ENCODE measurements at places on chromosomes 1 and 21.

GRCh38 chr1:172906778-172907592 is 143.8 kb downstream of the TNFSF18 start:
- no peak for DNase-seq

DNA sequence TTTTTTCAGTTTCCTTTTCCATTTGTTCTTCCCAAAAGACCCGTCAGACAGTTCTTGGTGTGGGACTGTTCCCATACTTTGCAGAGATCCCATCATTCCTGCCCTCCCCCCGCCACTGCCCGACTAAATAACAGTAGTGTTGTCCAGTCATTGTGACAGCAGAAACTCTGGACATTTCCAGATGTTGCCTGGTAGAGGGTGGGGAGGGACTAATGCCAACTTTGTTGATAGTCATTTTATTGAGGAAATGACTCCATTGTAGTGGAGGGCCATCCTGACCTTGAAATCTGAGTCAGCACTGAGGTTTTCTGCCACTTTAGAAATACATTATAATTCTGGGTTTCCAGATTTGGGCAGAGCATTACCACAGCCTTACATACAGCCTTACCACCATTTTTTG is 85.4 kb downstream of the CEP350 start:
- DNase-seq: no peak

- DNase-seq: no peak
These were observed 59.4 kb upstream of the SERBP1 start for GRCh38 chr1:67489643-67490042.

DNA sequence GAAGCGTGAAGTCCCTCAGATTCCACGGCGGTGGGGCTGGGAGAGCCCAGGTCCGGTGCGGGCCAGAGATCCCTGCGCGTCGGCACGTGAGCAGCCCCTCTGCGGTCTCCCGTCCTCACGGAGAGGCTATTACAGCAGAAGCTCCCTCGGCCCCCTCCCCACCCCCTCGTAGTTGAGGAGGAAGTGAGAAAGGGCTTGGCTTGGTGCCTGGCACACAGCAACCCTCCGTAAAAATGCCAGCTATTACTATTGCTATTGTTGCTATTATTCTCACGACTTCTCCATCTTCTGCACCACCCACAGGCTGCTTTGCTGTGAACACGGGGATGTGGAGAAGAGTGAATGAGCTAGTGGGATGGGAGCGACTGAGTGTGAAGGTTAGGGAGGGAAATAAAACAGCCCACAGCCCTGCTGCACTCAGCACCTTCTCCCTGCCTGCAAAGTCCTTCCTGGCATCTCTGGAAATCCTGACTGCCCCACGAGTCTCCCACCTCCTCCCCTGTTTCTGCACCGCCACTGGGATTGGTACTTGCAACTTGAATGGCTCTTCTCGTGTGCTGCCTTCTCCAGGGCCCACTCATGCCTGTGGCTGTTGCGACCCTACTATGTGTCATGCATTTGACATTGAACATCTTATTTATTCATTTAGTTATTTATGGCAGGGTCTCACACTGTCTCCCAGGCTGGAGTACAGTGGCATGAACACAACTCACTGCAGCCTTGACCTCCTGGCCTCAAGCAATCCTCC is 26.6 kb downstream of the ZBTB18 start:
- no peak for DNase-seq

GRCh38 chr1:5478961-5479360 is 513.3 kb downstream of the NPHP4 start:
- no peak for DNase-seq

- DNase-seq: no peak
These were observed 271.6 kb downstream of the TRABD2B start for GRCh38 chr1:47725511-47725991.

GRCh38 chr1:38261574-38261973 is 215.0 kb upstream of the POU3F1 start:
- DNase-seq: no peak

DNA sequence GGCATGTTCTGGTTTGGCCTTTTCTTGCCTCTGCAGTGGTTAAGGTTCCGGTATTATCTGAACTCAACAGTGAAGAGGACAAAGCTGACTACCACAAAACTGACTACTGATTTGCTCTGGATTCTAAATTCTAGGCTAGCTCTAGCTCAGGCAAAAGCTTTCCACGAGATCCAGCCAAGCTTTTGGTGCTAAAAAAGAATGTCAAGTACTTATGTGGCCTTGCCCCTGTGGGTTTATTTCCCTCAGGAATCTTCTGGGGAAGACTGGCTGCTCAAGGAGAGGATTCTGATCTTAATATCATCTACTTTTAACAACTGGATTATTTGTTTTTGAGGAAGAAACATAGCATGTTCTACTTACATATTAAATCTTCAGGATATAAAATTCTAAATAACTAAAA is 26.1 kb upstream of the MTMR11 start:
- DNase-seq: no peak

DNA sequence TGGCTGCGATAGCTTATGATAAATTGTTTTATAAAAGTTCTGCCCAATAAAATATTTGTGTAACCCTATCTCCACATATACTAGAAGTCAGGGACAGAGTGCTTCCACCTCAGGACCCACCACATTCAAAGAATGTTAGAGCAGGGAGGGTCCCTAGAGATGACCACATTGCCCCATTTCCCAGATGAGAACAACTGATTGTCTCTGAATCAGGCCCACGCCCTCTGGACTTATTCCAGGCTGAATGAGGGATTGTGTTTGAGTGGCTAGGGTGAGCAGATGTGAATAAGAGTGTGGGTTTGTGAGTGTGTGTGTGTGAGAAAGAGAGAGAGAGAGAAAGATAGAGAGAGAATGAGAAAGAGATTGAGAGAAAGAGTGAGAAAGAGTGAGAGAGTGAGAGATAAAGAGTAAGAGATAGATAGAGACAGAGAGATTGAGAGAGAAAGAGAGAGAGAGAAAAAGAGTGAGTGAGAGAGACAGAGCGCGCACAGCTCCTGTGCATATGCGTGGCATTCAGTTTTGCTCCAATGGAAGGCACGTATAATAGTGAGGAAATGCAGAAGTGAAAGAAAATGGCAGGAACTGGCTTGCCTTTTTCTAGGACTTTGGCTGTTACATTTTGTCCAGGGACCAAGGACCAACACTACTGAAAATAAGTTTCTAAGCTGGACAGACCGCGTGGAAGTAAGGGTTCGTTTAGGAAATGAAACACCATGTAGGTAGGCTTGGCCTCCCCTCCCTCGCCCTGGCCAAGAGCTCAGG is 94.1 kb downstream of the ABCA4 start:
- no peak for DNase-seq

DNA sequence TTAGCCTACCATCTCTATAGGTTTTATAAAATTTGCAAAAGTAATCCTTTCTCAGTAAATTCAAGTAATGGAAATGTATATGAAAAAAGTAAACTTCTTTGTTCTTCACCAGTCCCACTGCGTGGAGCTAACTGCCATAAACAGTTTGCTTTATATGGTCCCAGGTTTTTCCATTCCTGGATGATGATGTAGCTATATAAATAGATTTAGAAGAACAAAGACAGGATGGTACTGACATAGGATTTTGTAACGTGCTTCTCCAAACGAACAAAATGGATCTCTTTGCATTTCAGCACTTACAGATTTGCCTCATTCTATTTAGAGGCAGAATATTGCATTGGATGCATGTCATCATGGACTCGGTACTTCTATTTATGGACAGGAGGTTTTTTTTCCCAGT is 57.3 kb downstream of the SMYD2 start:
- no peak for DNase-seq

- no peak for DNase-seq
These were observed 27.5 kb upstream of the SLC44A3 start for GRCh38 chr1:94792473-94793295.

DNA sequence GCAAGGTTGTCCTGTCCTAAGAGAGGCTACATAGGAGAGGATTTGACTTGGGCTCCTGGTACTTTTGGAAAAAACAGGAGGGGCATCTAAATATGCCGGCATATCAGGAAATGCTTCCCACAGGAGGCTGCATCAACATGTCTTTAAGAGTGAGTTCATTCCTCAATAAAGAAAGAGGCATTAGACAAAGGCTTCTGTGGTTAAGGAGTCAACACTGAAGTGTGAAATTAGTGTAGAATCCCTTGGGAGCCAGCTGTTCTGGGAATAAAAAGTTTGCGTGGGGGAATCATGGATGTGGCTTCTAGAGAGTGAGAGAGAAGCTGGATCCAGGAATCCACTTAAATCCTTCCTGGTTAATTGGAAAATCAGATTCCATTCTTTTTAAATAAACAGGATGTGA is 69.5 kb downstream of the DNM3 start:
- no peak for DNase-seq

- no peak for DNase-seq
These were observed 10.9 kb upstream of the BATF3 start for GRCh38 chr1:212710566-212710965.

GRCh38 chr1:208149776-208150514 is 94.2 kb downstream of the PLXNA2 start:
- no peak for DNase-seq

- DNase-seq: no peak
These were observed 72.9 kb upstream of the CDC42BPA start for GRCh38 chr1:227391211-227391610.

DNA sequence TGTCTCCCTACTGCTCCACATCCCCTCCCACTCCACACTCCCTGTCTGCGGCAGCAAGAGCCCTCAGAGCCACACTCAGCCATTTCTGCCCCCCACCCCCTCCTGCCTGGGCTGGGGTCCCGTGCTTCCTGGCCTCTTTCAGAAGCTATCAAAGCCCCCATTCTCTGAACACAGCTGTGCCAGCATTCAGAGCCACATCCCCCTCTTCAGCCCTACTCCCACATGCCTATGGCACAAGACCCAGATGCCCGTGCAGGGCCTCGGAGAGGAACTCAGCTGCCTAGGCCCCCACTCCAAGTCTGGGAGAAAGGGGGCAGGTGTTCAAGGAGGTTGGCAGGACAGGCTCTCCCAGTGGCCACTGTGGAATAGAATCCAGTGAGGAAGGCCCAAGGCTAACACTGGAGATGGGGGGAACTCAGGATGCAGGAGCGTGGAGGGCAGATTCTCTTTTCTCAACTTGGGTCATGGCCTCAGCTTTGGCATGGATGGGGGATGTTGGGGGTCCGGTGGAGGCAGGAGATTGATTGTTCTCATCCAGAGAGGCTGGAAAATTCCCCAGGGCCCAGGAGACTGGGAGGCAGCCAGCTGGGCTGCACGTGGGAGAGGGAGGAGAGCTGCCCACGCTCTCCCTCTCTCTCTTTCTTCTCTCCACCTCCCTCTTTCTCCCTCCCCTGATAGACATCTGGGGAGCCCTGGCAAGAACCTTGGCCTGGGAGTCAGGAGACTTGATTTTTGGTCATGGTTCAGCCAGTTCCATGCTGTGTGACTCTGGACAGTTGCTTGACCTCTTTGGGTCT is 3.5 kb upstream of the BCAN start:
- DNase-seq: no peak

- DNase-seq: no peak
These were observed 11.2 kb downstream of the KIAA1614 start for GRCh38 chr1:180923887-180924286.

- no peak for DNase-seq
These were observed 61.4 kb upstream of the PAX7 start for GRCh38 chr1:18569251-18569650.

- DNase-seq: no peak
These were observed 1.7 kb upstream of the GFI1 start for GRCh38 chr1:92488416-92488815.

DNA sequence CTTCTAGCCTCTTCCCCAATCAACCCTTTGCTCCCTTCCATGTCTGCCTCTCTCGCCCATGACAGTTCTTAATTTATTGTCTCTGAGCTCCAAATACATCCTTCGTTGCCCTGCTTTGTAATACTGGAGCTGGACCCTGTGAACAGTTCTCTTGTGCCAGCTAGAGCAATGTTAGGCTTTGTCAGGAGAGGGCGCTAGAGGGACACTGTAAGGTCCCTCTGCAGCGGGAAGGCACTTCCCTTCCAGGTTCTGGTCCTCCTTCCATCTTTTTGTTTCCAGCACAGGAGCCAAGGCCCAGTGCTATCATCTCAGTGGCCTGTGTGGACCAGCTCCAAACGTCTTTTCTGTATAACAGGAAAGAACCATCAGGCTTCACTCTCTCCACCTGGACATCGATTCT is 95.9 kb downstream of the PTPRU start:
- DNase-seq: no peak

- DNase-seq: no peak
These were observed 91.7 kb downstream of the LIPI start for GRCh38 chr21:14119038-14119437.

GRCh38 chr1:150799089-150799488 is 9.0 kb downstream of the CTSK start:
- no peak for DNase-seq

DNA sequence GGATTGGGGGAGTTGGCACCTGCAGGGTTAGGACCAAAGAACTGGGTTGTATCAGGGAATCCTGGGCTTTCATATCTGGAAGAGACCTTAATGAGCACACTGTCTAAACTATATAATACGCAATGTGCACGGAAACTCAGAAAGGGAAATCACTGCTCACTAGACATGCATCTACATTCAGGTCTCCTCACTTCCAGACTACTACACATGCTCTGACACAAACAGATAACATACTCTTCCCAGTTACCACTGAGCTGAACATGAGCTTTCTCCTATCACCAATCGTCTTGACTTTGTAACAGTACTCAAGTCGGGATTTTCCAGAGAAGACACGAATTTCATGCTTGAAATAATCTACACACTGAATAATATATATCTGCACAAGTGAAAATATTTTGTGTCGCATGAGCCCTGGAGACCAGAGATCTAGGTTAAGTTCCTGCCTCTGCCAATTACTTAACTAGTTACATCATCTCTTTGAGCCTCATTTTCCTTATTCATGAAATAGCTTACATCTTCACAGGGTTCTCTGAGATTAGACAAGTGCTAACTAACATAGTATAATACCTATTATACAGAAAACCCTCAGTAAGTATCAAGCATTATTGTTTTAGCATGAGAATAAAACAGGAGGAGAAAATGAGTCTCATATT is 101.1 kb downstream of the JAK1 start:
- DNase-seq: no peak

Measured in stimulated activated CD4-positive, alpha-beta T cell treated with anti-CD3 and anti-CD28 coated beads, Interleukin-15, amount 100 ng/mL, for 1 hour (primary cell).